ENCODE measurements at places on chromosomes 7 and 10.
A peak's percentile ranks its signal among the peaks of the same experiment; 100 is the strongest.

- no peak for DNase-seq
These were observed 76.7 kb downstream of the EZH2 start for GRCh38 chr7:148807436-148807835.

DNA sequence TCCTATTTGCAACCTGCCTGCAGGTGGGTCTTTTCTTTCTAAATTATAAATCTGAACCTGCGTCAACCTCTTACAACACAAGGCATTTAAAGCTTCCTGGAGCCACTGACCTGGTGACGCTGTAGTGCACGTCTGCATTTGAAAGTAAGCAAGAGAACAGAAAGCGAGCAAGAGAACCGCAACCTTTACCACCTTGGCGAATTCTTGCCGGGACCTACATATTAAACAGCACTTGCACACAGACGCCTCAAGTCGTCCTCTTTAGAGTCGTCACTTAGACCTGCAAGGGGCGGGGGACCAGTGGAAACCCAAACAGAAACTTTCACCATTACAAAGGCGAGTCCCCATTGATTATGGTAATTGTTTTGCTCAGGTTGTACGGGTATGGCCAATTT, 9.5 kb downstream of the GLI3 start:
- no peak for DNase-seq

DNA sequence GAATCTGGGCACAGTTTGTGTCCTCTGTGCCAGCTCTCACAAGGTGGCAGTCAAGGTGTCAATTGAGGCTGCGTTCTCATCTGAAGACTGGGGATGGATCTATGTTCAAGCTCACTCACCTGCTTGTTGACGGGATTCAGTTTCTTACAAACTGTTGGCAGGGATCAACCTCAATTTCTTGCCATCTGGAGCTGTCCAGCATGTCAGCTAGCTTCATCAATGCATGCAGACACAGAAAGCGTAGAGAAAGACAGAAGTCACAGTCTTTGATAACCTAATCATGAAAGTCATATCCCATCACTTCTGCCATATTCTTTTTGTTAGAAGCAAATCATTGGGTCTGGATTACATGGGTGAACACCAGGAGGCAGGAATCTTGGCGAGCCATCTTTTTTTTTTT, 32.0 kb upstream of the WAPL start:
- no peak for DNase-seq

DNA sequence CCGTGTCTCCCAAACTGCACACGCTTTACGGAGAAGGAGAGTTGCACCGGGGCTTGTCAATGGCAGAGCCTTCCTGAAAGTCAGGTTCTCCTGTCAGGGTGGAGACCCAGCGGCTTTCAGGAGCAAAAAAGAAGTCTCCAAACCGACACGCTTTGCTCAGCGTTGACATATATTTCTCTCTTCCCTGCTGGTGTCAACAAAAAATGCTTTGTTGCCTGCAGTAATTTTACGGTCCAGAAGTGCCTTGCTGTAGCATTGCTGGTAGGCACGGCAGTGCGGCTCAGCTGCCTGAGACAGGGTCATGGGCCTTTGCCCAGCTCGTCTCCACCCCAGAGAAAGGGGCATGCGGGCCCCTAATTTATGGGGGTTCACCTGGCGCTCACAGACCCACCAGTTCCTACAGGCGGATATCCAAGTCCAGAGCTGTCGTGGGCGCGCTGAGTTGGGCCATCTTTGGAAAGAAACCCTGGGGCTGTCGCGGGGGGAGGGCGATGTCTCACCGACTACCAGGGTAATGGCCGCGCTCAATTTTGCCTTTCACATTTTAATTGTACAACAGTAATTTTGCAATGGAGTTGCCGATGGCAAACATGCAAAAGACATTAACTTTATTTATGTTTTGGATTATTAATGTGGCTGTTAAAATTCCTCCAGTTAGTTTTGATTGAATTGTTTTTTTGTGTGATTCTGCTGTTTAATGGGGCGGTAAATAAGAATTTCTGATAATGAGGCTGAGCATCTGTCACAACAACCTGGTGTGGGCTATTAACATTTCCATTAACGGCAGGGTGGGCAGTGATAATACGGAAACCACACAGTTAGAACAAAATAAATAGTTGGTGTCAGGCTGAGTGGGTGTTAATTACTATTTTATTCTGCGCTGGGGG, 478.2 kb upstream of the FOXK1 start:
- no peak for DNase-seq

- no peak for DNase-seq
These were observed 63.3 kb upstream of the NANOS1 start for GRCh38 chr10:118966076-118966849.

- no peak for DNase-seq
These were observed 7.7 kb downstream of the HDAC9 start for GRCh38 chr7:18503126-18503866.

- no peak for DNase-seq
These were observed 26.4 kb downstream of the CDK6 start for GRCh38 chr7:92809760-92810573.

GRCh38 chr10:100986952-100987684, at the start of the genes MRPL43 and TWNK:
Gene MRPL43, minus strand, starts transcription at chr10:100987497. Its CDS starts 54 bp downstream, at chr10:100987443.
Gene TWNK, plus strand, starts transcription at chr10:100987543. Its CDS starts 668 bp downstream, at chr10:100988211.
- DNase-seq: peak; percentile 74

- no peak for DNase-seq
These were observed 85.5 kb upstream of the SLC25A13 start for GRCh38 chr7:96407427-96407826.

GRCh38 chr7:116678780-116679179, 6.8 kb downstream of the MET start:
- no peak for DNase-seq

- no peak for DNase-seq
These were observed 34.4 kb upstream of the SVIL start for GRCh38 chr10:29669149-29669548.

DNA sequence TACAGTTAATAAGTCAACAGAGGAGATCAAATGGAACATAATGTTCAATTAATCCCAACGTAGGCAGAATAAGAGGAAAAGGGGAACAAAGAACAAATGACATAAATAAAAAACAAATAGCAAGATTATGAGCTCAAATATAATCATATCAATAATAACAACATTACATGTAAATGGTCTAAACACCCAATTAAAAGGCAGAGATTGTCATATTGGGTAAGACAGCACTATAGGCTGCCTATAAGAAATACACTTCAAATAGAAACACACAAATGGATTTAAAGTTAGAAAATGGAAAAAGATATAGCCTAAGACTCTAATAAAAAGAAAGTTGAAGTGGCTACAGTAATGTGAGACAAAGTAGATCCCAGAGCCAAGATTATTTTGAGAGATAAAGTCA, 126.4 kb upstream of the PTER start:
- DNase-seq: no peak

- DNase-seq: peak; percentile 49
These were observed 143.3 kb upstream of the DKK1 start for GRCh38 chr10:52170776-52171175.

GRCh38 chr7:130994378-130995115, 260.5 kb upstream of the KLF14 start:
- DNase-seq: no peak

DNA sequence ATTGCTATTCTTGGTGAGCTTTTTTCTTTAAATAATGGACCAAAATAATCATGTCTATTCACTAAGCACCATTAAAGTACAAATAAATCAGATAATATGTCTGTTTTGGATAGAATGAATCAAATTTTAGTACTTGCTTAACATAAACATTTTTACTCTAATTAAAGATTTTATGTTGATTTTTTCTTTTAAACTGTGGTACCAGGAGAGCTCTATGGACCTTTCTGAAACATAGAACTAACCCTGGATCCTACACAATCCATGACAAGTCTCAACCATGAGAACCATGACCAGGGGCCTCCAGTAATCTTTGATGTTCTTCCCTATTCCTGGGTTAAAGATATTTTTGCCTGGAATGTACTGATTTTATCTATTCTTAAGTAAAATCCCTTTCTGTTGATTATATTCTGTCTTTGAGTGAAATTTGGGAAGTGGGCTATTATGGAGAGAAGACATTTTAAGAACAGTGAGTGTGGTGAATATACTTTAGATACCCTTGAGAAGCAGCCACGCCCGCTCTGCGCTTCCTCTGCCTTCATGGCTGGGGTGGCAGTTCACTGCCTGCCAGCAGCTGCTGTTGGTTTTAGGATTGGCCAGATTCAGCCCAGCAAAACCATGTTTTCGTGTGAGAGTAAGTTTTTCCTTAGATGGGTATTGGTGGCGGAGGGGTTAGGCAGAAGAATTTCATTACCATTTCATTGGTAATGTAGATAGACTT, 42.2 kb upstream of the BHLHA15 start:
- no peak for DNase-seq

DNA sequence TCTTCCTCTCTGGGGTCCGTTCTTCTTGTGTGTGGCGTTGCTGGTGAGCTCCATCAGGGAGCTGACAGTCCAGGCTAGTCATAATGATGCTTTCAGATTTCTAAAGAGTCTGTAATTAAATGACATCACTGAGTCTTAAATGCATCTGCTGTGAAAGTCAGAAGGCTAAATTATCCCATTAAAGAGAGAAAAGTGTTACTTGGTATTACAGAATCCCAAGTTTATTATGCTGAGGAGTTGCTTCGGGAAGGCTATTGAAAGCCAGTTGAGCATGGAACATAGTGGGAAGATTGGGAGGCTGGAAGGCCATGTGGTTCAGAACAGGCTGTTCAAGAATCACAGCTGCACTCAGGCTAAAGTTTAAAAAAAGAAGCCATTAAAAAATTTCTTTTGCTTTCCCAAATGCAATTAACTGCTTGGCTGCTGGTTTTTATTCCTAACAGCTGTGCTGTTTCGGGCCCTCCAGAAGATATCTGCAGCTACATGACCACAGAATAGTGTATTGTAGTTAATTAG, 342.6 kb upstream of the LRGUK start:
- peak; percentile 24 for DNase-seq

GRCh38 chr7:15839416-15840100, 153.1 kb upstream of the MEOX2 start:
- DNase-seq: no peak

GRCh38 chr10:90064295-90064694, 362.9 kb downstream of the KIF20B start:
- DNase-seq: no peak

GRCh38 chr7:77157446-77157845, 35.0 kb downstream of the CCDC146 start:
- DNase-seq: no peak

DNA sequence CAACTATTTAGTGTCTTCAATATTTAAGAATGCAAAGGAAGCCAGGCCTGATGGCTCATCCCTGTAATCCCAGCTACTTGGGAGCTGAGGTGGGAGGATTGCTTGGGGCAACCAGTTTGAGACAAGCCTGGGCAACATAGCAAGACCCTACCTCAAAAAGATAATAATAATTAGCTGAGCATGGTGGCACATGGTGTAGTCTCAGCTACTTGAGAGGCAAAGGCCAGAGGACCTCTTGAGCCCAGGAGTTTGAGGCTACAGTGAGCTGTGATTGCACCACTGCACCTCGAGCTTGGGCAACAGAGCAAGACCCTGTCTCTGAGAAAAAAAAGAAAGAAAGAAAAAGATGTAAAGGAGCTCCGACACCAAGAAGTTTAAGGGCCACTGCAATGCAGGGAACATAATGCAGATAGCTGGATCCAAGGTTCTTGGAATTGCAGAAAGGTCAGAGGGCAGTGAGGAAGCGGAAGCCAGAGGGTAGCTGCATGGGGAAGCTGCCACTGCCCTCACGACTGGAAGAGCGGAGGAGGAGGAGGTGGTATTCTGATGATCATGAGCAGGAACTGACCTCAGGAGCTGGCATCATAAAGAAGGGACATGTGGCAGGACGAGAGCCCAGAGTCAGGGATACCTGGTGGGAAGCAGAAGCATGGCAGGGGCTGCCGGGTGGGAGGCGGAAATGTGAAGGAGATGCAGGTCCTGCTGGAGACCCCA, 60.2 kb upstream of the PODXL start:
- no peak for DNase-seq

- DNase-seq: no peak
These were observed 328.4 kb upstream of the AOAH start for GRCh38 chr7:37052705-37053104.
